ENCODE measurements at places on chromosomes 5 and 9.
A peak's percentile ranks its signal among the peaks of the same experiment; 100 is the strongest.

- no peak for DNase-seq
Measured at GRCh38 chr5:162684145-162684544, 616.6 kb downstream of the GABRG2 start.

- peak; percentile 11 for DNase-seq
Measured at GRCh38 chr5:140926443-140927227, 536 bp downstream of the PCDHAC1 start.

- peak; percentile 21 for DNase-seq
Measured at GRCh38 chr5:172642486-172642885, 1.4 kb downstream of the NEURL1B start.

DNA sequence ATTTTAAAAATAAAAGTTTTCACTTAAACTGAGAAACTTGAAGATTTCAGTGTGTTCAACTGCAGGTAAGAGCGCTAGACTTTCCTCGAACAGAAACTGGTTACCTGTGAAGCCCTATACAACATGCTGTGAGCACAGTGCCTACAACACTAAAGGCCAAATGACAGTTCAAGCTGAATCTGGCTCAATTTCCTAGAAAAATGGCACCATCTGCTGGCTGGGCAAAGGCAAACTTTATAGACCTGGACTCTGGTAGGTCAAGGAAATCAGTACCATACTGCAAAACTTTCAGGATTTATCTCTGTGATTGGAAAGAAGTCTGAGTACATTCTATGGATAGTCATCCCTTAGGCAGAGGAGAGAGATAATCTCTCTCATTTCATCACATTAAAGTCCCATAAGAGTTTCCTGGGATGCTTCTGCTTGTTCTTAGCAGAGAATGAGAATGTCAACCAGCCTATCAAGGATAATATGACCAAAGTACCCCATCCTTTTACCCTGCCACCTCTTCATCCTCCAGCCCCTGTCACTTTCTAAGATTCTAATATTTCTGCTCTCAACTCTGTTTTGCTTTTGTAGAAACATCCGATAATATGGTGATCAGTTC, 31.8 kb upstream of the FOXB2 start:
- peak; percentile 67 for DNase-seq

DNA sequence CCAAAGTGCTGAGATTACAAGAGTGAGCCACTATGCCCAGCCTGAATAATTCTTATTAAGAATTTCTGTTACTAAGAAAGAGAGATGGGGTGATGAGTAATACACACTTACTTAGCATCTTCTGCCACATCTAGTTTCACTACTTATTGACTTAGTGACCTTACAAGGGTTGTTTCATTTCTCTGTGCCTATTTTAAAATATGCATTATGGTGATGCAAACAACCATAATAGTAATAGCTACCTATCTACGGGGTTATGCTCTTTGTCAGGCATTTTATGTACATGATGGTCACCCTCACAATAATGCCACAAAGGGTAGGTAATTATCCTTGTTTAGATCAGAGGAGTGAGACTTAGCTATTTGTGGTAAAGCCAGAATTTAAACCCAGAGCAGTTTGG, 499.0 kb upstream of the SGCD start:
- no peak for DNase-seq

- no peak for DNase-seq
Measured at GRCh38 chr5:26881901-26882300, 156.5 kb downstream of the CDH9 start.

DNA sequence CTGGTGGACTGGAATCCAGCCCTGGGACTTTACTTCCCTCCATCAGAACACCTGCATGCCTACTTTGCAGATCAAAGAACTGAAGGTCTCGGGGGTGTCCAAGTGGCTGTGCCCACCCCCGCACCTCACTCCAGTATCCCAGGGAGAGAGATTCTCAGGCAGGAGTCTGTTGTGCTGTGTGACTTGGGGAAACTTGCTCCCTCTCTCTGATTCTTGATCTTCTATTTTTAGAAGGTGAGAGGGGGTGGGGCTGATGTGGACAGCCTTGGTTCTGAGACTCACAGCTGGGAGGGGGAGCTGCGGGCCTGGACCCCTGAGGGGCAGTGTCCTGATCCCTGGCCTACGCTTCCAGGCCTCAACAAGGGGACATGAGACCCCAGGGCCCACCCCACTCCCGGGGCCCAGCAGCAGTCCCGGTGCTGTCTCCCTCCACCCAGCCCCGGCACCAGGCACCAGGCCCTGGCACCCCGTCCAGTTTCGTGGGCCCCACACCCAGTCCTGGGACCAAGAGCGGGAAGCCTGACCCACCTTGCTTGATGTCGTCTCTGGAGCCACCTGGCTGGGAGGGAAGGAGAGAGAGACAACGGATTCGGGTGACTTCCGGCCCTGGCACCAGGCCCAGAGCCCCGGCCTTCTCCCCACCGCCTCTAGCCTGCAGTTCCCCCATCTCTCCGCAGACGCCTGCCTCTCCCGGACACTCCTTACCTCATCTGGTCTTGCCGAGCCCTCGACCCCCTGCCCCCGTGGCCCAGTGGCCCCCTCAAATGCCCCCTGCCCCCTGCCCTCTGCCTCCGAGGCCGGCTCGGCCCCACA, 74.0 kb upstream of the SPTLC1 start:
- no peak for DNase-seq
